ENCODE measurements at places on chromosomes 1 and 21. TPM values are rescaled to one million over a fixed set of nuclear protein-coding genes. Genes with fewer than 3 reads are reported as not detected.

Gene RSPH1
- 0.65 TPM for total RNA-seq

Gene UMODL1
- total RNA-seq = not detected

Gene KHDC4
- total RNA-seq = 29.5 TPM

Gene CORT
- 0.32 TPM for total RNA-seq

Gene PCSK9
- 4.4 TPM for total RNA-seq
